ENCODE measurements at places on chromosomes 11 and 22. TPM values are rescaled to one million over a fixed set of nuclear protein-coding genes. Genes with fewer than 3 reads are reported as not detected.

- no peak for DNase-seq
- H3K4me1 ChIP-seq: peaks cover 12% of the 10 kb centered on the region
- H3K27ac ChIP-seq: no peak overlapping the region
- no peaks in the 10 kb centered on the region for H3K27me3 ChIP-seq
- no peaks in the 10 kb centered on the region for H3K36me3 ChIP-seq
Observed at GRCh38 chr11:11580012-11580411, 41.8 kb downstream of the GALNT18 start.

- no peaks in the 10 kb centered on the region for H3K27me3 ChIP-seq
- H3K4me3 ChIP-seq: no peak overlapping the region
- H3K4me1 ChIP-seq: peaks cover 32% of the 10 kb centered on the region
- H3K27ac ChIP-seq: no peak overlapping the region
- no peaks in the 10 kb centered on the region for H3K36me3 ChIP-seq
Observed at GRCh38 chr22:23222793-23223568, 42.7 kb downstream of the BCR start.

GRCh38 chr22:45879552-45879949 is 97.4 kb downstream of the WNT7B start:
- H3K36me3 ChIP-seq: no peaks in the 10 kb centered on the region
- H3K27me3 ChIP-seq: no peaks in the 10 kb centered on the region
- DNase-seq: no peak
- H3K27ac ChIP-seq: no peak overlapping the region

DNA sequence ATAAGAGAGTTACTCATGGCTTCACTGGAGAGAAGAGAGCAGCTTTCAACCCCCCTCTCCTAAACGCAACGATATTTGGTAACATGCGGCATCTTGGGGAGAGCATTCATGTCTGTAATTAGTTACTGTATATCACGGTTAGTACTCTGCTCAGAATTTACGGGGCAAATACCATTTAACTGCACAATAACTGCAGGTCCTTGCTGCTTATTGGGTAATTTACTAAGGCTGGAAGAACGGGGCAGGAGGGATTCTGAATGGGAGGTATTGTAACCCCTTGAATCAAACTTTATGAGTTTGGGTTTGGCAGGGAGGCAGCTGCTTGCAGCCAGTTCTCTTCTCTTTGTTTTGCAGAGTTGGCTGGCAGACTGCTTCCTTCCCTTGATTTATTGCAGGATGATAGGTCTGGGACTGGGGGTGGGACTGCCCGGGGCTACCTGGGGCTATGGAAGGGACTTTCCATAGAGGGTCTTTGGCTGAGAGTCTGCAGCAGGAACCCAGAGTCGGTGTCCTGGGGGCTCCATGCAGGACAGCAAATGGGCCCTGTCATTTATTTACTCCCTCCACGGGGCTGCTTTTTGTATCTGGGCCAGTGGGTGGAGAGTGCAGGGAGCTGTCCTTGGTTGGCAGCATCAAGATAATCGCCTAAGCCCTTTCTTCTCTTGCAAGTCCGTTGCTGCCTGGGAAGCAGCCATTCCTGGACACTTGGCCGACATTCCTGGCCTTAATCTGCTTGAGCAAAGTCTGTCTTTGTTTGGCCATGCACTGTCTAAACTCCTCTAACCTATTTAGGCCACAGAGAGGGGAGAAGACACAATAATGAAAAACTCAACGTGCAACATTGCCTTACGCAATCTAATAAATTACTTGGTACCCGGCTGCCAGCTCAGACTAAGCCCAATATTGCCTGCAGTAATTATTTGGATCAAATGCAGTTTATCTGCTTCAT is 188.9 kb downstream of the ST3GAL4 start:
- no peaks in the 10 kb centered on the region for H3K27me3 ChIP-seq
- H3K4me3 ChIP-seq: no peak overlapping the region
- DNase-seq: peak; percentile 44
- H3K36me3 ChIP-seq: no peaks in the 10 kb centered on the region

GRCh38 chr22:44443641-44444235 is 54.3 kb downstream of the RTL6 start:
- no peaks in the 10 kb centered on the region for H3K4me1 ChIP-seq
- no peaks in the 10 kb centered on the region for H3K36me3 ChIP-seq
- no peak overlapping the region for H3K4me3 ChIP-seq
- no peak overlapping the region for H3K27ac ChIP-seq
- no peak for DNase-seq

DNA sequence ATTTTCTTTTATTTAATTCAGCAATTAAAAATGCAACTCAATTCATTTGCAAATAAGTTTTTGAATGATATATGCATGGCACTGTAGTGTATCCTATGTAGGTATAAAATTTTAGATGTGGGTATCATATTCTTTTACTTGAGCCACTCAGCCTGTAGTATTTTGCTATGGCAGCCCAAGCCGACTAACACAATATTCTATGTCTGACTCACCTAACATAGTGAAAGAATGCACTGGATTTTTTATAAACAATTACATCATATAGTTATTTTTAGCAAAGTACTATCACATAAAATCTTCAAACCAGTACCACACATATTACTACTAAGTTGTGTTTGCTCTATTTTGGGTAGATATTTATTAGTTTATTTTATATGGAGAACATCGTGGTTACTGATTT is 21.9 kb upstream of the GRIA4 start:
- no peaks in the 10 kb centered on the region for H3K36me3 ChIP-seq
- no peak overlapping the region for H3K4me3 ChIP-seq
- no peak for DNase-seq

Gene TPBGL
- total RNA-seq: 15.4 TPM

GRCh38 chr11:62816557-62816956 is 11.3 kb upstream of the NXF1 start:
- DNase-seq: no peak
- H3K36me3 ChIP-seq: no peaks in the 10 kb centered on the region
- no peaks in the 10 kb centered on the region for H3K4me1 ChIP-seq
- H3K4me3 ChIP-seq: no peak overlapping the region

- H3K4me1 ChIP-seq: no peaks in the 10 kb centered on the region
- no peak for DNase-seq
- H3K27ac ChIP-seq: no peak overlapping the region
- no peaks in the 10 kb centered on the region for H3K36me3 ChIP-seq
Observed at GRCh38 chr11:111105566-111105965, 140.0 kb upstream of the POU2AF2 start.

DNA sequence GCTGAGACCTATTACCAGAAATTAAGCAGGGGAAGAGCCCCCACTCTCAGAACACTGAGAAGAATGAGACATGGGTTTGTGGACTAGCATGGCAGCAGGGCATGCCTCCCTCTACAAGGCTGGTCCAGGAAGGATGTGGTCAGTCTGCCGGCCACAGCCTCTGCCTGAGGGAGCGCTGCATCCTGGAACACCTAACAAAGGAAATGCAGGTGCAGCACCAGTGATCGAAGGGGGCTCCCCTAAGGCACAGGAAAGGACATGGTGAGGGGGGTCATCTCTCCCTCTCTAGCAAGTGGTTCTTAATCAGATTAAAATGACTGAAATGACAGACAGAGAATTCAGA is 40.6 kb upstream of the ARL14EP start:
- no peaks in the 10 kb centered on the region for H3K36me3 ChIP-seq
- H3K4me3 ChIP-seq: no peak overlapping the region
- no peak overlapping the region for H3K27ac ChIP-seq
- DNase-seq: no peak
- no peaks in the 10 kb centered on the region for H3K27me3 ChIP-seq
- H3K4me1 ChIP-seq: no peaks in the 10 kb centered on the region

DNA sequence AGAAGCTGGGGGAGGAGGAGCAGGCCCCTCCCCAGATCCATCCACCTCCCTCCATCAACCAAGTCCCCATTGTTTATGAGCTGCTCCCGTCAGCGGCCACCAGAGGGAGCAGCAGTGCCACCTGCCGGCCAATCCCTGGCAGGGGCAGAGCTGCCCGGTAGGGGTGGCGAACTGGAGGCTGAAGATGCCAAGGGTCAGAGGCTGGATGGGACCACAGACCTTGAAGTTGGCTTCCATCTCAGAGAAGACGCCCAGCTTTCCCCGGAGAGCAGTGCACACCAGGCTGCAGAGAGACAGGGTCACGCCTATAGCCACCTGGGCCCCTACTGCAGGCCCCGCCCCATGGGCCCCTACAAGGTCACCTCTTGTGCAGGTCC is 3.6 kb downstream of the FIBP start:
- peaks cover 17% of the 10 kb centered on the region for H3K4me1 ChIP-seq
- H3K36me3 ChIP-seq: no peaks in the 10 kb centered on the region
- H3K27ac ChIP-seq: no peak overlapping the region
- no peaks in the 10 kb centered on the region for H3K27me3 ChIP-seq
- peak; percentile 75 for DNase-seq
- no peak overlapping the region for H3K4me3 ChIP-seq

- no peak overlapping the region for H3K4me3 ChIP-seq
- no peaks in the 10 kb centered on the region for H3K4me1 ChIP-seq
- H3K27me3 ChIP-seq: no peaks in the 10 kb centered on the region
- H3K27ac ChIP-seq: no peak overlapping the region
- no peak for DNase-seq
Observed at GRCh38 chr11:99519095-99519494, 498.3 kb downstream of the CNTN5 start.

- no peaks in the 10 kb centered on the region for H3K27me3 ChIP-seq
- peak overlapping the region; percentile 24 for H3K4me3 ChIP-seq
- no peak for DNase-seq
- no peaks in the 10 kb centered on the region for H3K36me3 ChIP-seq
Observed at GRCh38 chr11:68870470-68870869, 28.8 kb upstream of the CPT1A start.

Gene CD3D
- total RNA-seq: 1.8 TPM

- H3K4me1 ChIP-seq: peaks cover 9% of the 10 kb centered on the region
- H3K27ac ChIP-seq: peak overlapping the region; percentile 56
- peak overlapping the region; percentile 67 for H3K4me3 ChIP-seq
- no peak for DNase-seq
Observed at GRCh38 chr11:64165481-64165841, 452 bp downstream of the MACROD1 start.

- no peak overlapping the region for H3K4me3 ChIP-seq
- no peaks in the 10 kb centered on the region for H3K4me1 ChIP-seq
- DNase-seq: no peak
Observed at GRCh38 chr11:130388607-130389205, 39.7 kb downstream of the ADAMTS8 start.

Gene IL18
- 7.9 TPM for total RNA-seq

Gene PDXP
- 117 TPM for total RNA-seq

Gene SIK3
- 125 TPM for total RNA-seq

DNA sequence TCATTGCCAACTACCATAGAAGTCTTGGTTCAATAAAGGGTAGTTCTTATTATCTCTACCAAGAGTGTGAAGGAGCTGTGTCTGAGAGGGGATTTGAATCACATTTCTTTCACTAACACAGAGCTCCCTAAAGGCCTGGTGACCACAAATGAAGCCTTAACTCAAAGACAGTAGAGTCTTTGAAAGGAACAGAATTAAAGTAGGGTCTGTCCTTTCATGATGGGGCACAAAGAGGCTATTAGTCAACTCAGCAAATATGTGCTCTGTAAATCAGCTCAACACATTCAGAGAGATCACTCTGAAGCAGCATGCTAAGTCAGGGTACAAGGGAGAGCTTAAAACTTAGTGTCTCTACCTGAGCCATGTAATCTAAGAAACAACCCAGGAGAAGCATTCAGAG is 212.4 kb upstream of the SYN3 start:
- no peaks in the 10 kb centered on the region for H3K27me3 ChIP-seq
- H3K4me3 ChIP-seq: no peak overlapping the region
- no peaks in the 10 kb centered on the region for H3K4me1 ChIP-seq

DNA sequence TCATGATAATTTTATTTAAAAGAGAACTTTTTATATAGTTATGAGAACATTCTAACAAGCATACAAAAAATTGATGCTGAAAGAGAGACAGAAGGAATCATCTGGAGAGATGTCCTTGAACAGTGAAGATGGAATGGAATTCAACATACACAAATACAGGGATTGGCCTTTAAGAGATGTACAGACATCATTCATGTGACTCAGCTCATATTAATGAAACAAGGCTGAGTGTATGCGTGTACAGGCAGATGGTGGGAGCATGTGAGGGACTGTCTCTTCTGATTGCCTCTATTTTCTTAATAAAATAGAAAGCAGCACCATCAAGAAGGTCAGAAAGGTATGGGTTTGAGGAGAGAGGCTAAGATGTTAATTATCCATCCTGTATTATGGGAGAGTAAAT is 793.3 kb downstream of the CNTN5 start:
- no peaks in the 10 kb centered on the region for H3K27me3 ChIP-seq
- no peaks in the 10 kb centered on the region for H3K4me1 ChIP-seq
- DNase-seq: no peak
- H3K36me3 ChIP-seq: no peaks in the 10 kb centered on the region
- H3K27ac ChIP-seq: no peak overlapping the region

Gene OR4A16
- 0.50 TPM for total RNA-seq

Measured in testis (tissue), 5 donors.